ENCODE measurements at places on chromosomes 7 and 10.

DNA sequence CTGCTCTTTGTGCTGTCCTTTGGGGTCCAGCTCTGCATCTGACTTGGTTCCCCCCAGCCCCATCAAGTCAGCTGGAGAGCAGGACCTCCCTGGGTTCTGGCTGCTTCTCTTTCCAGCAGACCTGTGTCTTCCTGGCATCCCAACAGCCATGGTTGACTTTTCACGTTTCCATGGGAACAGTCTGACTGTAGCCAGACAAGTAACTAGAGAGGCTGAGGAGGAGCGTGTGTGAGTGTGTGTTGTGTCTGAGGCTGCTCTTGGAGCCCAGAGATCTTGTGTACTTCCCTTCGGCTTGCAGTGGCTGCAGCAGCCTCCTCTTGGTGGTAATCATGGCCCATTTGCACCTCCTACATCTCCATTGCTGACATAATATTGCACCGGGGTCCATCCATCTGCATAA lies 332.0 kb downstream of the RPS24 start:
- no peak for DNase-seq

DNA sequence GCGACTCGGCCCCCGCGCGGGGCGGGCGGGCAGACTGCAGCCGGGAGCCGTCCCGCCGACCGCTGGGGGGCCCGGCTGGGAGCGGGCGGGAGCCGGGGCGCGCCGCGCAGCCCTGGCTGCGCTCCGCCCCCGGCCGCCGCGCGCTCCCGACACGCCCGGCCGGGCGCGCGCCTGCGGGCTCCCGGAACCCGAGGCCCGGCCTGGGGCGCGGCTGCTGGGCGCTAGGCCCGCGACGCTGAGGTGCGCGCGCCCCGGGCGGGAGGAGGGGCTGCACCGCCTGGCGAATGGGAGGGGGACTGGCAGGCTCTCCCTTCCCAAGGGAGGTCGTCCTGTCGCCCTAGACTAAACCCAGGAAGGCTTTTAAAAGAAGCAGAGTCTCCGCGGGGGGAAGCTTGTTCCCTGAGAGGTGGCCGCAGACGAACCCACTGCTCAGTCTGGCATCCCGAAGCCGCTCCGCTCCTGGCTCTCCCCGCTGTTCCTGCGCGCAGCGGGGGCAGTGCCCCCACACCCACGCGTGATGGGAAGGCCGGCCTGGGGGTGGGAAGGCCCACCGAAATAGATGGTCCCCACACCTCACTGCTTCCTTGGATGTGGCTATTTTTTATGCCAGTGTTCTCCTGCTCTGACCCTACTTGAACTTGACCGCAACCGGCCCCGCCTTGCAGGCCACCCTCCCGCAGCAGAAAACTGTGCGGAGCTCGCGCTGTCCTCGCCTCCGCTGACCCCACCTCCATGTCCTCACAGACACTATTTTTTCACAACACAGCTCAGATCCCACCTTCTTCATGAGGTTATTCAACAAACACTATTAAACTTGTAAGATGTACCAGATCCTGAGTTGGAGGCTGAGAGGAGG lies at the start of gene VOPP1:
Gene VOPP1, minus strand, starts transcription at position 125 of the 856 bp plus-strand sequence. CDS start 178 bp downstream, outside the sequence.
- DNase-seq: peak; percentile 71

GRCh38 chr7:84258628-84259027 lies 64.0 kb upstream of the SEMA3A start:
- no peak for DNase-seq

DNA sequence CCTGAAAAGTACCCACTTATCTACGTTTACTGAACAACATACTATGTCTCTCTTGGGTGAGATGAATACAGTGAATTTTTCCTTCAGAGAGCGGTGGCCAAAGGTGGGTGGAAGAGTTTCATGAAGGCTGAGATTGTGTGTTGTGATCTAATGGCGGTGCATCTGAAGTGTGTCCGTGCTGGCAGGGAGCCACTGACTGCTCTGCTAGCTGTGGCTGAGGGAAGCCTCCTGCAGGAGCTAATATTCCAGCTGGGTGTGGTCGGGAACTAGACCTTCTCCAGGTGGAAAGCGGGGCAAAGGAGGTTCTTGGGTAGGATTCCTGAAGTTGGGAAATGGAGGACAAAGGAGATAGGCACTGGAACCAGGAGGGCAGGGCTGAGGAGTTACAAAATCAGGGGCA lies 69.2 kb upstream of the GRB10 start:
- no peak for DNase-seq

DNA sequence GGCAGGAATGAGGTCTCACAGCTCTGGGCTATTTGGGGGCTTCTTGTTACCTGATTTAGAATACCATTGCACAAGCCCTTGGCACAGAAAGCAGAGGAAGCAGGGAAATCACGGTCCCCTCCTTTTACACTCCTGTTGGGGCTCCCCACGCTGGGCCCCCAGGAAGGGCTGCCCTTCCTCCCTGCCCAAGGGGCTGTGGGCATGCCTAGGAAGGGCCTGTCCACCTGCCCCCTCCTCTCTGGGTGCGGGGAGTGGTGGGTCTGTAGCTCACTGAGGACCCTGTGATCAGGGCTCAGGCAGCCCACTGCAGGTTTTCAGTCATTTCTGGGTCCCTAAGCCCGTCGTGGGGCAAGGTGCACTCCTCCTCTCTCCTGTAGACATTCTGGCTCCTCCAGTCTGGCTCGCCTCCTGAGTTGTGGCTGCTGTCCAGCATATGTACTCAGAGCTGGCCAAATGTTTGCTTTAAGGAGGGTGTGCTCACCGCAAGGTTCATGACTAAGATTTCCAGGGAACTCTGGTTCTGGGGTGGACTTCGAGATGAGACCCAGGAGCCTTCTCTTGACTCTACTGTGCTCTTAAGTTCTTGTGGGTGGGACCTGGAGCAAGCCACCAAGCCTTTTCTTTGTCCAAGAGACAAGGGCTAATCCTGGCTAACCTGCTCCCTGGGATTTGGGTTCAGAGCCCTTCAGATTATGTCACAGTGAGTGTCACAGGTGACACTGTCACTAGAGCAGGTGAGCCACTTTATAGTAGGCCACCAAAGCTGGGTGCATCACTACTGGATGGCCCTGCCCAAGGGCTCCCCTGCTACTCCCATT lies 56.0 kb downstream of the TACR2 start:
- DNase-seq: no peak

- no peak for DNase-seq
These were observed 1.9 kb downstream of the PLA2G12B start for GRCh38 chr10:72952642-72953158.

DNA sequence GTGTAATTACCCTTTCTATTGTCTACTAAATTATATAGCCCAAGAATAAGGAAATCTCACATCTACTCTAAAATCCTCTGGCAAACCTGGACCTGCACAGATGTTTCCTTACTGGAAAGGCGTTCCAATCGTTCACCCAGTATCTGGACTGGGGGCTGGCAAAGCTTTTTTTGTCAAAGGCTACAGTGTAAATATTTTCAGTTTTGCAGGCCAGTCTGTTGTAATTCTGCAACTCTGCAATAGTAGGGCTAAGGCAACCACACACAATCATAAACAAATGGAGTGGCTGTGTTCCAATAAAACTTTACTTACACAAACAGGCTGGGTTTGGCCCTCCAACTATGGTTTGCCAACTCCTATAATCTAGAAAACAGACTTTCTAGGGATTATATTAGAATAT lies 56.2 kb downstream of the GLI3 start:
- no peak for DNase-seq

- no peak for DNase-seq
These were observed 1.4 kb upstream of the OSBPL3 start for GRCh38 chr7:24981171-24981951.

GRCh38 chr10:64174666-64175255 lies 653.6 kb downstream of the REEP3 start:
- DNase-seq: no peak

GRCh38 chr7:152467225-152467624 lies 31.4 kb upstream of the KMT2C start:
- no peak for DNase-seq

DNA sequence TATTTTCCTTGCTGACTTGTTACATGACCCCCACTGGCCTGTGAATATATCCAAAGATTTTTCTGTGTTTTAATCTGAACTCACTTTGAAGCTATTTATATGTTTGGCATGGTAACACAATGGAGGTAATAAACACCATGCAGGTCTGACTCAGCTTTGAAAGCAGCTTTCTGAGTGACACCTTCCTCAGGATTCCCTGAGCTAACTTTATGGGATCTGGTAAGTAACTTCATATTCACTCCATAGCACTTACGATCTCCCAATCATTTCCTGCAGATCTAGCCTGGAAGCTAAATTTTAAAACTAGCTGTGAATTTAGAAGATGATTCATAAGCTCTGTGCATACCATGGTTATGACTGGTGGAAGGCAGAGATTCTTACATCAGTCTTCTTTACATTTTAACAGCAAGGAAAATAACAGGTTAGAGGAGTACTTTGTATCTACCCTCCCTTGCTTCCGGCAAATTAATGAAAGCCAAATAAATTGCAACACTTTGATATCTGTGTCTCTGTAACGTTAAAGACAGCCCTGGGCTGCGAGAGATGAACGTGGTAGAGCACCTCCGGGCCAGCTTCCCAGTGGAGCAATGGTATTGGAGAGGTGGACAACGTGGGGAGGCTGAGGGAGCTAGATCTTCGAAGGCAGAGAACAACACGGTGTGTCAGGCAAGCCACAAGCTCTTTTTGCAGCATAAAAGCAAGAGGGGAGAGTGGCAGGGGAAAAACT lies 170.2 kb upstream of the KLF14 start:
- no peak for DNase-seq

GRCh38 chr10:1102416-1102815 lies 46.2 kb downstream of the WDR37 start:
- DNase-seq: no peak

- DNase-seq: no peak
These were observed 271.0 kb downstream of the MAD1L1 start for GRCh38 chr7:1961701-1962276.

DNA sequence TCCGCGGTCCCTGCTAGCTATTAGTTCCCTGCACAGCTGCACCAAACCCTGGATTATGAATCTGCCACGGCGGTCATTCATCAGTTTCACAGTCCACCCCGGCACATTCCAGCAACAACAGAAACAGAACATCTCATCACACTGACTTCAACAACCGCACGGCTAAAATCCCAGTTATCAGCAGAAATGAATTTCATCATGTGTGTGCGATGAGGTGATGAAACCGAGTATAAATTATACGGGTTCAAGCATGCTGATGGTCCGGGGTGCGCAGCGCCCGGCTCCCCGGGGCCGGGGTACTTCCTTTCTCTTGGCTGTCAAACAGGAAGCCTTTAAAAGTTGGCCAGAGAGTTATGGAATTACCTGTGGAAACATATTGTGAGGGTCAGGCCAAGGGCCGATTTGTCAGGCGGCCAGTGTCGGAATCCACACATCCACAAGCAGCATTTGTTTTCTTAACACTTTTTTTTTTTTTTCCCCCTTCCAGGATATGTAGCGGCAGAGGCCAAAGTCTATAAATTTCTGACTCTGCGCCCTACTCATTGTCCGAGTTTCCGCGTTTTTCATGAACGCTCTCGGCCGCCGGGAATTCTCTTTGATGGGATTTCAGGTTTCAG lies 420.9 kb upstream of the MGMT start:
- no peak for DNase-seq

DNA sequence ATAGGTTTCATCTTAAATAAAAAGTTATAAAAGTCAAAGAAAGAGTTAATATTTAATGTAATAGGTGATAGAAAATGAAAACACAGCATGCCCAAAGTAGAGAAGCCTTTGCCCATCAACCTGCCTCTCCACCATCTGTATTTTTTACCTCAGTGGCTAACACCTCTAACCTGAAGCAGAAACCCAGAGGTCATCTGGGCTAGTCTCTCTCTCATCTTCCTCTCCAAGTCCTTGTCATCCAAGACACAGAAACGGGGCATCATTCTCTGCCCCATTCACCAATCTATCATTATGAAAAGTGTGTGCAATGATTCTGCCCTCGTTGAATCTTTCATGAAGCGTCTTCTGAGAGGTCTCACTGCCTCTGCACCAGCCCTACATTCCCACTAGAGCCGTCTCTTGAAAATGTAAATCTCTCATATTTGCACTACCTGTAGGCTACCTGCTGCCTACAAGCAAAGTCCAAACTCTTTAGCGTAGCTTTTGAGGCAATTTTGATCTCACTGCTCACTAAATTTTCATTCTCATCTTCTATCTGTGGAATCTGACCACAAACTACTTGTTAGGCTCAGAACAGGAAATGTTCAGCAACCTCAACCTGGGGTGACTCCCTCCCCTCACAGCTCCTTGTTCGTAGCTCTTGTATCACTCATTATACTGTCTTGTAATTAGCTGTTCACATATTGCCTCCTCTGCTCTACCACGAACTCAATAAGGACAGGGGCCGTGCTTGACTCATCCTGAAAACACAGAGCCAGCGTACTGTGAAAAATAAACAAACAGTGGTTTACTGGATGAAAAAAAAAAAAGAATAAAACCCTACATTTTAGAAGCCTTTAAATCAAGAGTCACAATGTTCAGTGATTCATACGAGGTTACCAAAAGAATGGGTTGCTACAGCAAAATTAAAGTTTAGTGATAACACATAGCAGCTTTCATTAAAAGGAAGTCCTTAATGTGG lies 83.1 kb downstream of the CTNNA3 start:
- no peak for DNase-seq

DNA sequence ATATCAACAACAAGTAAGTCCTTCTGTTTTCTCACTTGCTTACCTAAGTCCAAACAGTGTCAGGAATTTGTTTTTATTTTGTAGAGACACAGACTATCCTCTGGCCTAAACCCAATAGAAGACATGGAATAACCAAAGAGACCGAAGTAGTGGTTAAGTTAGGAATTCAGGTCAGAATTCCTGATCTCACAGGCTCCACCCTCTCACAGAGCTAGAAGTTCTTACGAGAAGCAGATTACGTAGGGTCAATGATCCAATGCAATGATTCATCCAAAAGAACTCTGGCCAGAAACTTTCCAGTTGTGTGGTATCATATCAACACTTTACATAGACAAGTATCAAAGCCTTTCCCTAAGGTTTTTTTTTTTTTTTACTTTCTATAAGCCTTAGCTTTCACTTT lies 73.8 kb downstream of the IQUB start:
- no peak for DNase-seq

- no peak for DNase-seq
These were observed 76.5 kb downstream of the PPP1R17 start for GRCh38 chr7:31763548-31763947.

GRCh38 chr10:17668435-17669184 lies 24.7 kb downstream of the STAM start:
- no peak for DNase-seq

- DNase-seq: peak; percentile 36
These were observed 279.6 kb upstream of the PITRM1 start for GRCh38 chr10:3452173-3452626.

- no peak for DNase-seq
These were observed 76.6 kb downstream of the PTPRE start for GRCh38 chr10:127983344-127984100.

GRCh38 chr7:121169469-121169868 lies 159.3 kb upstream of the WNT16 start:
- DNase-seq: no peak

GRCh38 chr10:132264306-132264950 lies 43.3 kb downstream of the STK32C start:
- no peak for DNase-seq

DNA sequence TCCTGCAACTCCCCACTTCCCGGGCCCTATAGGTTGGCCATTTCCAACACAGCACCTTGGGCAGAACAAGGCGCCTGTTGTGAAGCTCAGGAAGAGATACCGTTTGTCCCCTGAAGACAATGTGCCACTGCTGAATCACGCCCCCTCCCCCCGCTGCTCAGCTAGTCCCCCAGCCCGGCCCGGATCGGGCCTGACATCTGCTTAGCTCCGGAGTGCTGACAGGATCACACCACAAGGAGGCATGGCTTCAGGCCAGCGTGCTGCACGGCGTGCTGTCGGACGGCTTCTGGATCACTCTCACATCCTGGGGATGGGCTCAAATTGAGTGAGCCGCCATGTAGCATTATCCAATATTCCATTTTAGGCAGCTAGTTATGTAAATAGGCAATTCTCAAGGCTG lies 62.1 kb upstream of the EFCAB10 start:
- DNase-seq: no peak

- DNase-seq: no peak
These were observed 5.1 kb upstream of the BAZ1B start for GRCh38 chr7:73526896-73527821.

Measured in NT2/D1 (cell line).